HL-60 (cell line): ENCODE measurements at places on chromosomes 13 and 19.

DNA sequence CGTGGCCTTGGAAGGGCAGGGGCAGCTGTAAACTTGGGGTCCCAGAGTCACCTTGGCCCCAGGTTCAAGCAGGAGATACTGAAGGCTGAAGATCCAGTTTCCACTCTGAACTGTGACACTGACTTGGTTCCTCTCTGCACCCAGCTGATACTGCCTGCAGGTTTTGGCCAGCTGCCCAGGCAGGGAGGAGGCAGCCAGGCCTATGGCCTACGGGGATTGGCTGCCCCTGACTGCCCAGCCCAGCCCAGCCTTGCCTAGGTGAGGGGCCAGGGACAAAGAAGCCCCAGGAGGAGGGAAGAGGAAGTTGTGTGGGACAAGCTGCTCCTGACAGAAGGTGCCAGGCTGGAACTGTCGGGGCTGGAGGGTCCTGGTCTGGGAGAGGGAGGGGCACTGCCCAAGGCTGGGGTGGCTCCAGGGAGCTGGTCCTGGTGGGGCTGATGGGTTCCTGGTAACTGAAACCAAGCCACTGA lies 51.7 kb upstream of the CYP4F8 start:
- DNase-seq, result peak; percentile 40

GRCh38 chr19:56156768-56157167 lies 15.7 kb downstream of the ZNF444 start:
- no peak for DNase-seq

DNA sequence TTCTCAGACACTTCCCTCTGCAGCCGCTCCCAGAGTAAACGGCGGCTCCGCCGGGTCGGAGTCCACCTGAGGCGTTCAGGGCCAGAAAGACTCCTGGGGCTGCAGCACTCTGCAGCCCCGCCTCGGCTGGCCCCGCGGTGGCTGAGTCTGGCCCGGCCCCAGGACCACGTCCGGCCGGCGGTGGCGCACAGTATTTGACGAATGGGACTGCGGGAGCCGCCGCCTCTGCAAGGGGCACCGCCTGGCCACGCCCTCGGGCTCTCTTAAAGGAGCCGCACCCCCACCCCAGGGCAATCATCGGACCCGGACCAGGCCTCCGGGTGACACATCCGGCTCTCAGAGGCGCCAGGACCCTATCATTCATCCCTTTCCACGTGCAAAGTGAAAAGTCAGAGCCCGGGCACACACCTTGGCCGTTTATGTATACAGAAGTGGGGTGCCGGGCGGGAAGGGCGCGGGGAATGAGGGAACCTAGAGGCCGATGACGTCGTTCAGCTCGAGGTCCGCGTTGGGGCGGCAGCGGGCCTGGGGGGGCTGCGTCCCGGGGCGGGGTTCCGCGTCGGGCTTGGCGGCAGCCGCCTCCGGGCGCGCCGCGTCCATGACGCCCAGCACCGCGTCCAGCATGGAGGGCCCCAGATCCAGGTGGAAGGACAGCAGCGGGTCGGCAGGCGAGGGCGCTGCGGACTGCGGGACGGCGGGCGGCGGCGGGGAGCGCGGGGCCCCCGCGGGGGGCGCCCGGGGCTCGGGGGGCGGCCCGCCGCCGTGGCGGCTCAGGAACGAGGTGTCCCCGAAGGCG lies 1.2 kb upstream of the LENG9 start:
- peak; percentile 91 for DNase-seq

- no peak for DNase-seq
Measured at GRCh38 chr19:2575734-2576481, 100.0 kb downstream of the GADD45B start.

DNA sequence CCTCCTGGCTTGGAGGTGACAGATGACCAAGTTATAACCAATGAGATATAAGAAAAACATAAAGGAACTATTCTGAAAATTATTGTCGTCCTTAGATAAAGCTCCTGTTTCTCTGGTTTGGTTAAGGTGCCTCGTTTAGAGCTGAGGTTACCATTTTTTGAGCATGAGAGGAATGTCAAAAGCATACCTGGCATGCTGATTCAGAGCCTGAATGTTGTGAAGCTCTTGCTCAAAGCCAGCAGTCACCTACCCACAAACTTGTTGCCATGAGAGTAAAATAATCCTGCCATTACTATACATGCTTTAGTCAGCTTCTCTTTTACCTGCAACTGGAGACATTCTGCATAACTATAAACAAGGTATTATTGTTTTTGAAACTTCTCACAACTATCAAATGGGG lies 1116.2 kb downstream of the DIAPH3 start:
- no peak for DNase-seq

- DNase-seq, result peak; percentile 45
Measured at GRCh38 chr13:77338961-77339401, 12.1 kb upstream of the MYCBP2 start.

DNA sequence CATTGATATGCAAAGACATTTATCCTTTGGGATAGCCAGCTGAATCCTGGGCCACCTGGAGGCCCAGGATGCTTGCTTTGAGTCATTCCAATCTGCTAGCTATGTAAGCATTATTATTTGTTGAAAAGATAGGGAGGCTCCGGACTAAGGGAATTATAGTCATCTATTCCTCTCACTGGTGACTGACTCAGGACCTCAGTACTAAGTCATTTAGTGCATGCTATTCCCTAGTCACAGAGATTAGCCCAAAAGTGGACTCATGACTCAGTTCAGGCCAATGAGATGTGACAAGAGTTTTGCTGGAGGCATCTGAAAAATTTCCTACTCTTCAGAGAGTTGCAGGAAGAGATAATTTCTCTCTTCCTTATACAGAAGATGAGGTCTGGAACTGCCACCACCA lies 67.9 kb upstream of the ITM2B start:
- DNase-seq, result no peak

- DNase-seq, result no peak
Measured at GRCh38 chr13:37212826-37213225, 107.4 kb upstream of the CSNK1A1L start.

GRCh38 chr19:10372690-10373089 lies 7.7 kb downstream of the TYK2 start:
- peak; percentile 97 for DNase-seq

- no peak for DNase-seq
Measured at GRCh38 chr19:1045247-1045603, 5.3 kb downstream of the ABCA7 start.

DNA sequence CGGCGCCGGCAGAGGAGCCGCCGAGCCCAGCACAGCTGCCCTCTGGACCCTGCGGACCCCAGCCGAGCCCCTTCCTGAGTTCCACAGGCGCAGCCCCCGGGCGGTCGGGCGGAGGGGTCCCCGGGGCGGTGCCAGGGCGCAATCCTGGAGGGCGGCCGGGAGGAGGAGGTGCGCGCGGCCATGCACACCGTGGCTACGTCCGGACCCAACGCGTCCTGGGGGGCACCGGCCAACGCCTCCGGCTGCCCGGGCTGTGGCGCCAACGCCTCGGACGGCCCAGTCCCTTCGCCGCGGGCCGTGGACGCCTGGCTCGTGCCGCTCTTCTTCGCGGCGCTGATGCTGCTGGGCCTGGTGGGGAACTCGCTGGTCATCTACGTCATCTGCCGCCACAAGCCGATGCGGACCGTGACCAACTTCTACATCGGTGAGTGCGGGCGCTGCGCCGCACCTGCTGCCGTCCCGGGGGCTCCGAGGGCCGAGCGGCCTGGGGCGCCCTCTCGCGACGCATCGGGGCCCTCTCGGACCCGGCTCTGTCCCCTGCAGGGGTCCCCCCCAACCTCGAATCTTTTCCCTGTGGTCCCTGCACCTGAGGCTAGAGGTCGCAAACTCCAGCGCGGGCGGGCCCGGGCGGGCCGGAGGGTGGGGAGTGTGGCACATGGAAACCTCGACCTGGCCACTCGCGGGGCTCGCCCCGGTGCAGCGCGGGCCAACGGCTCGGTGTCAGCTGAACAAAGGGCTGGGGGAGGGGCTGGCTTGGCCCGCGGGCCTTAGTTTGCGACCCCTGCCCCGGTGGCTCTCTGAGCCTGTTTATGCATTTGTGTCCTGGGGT lies at the start of gene KISS1R:
KISS1R (plus strand) TSS at position 11 of the 829 bp plus-strand sequence; CDS start at position 181, 170 bp downstream.
- DNase-seq, result no peak

GRCh38 chr13:36088001-36088400 lies 43.2 kb downstream of the DCLK1 start:
- no peak for DNase-seq

DNA sequence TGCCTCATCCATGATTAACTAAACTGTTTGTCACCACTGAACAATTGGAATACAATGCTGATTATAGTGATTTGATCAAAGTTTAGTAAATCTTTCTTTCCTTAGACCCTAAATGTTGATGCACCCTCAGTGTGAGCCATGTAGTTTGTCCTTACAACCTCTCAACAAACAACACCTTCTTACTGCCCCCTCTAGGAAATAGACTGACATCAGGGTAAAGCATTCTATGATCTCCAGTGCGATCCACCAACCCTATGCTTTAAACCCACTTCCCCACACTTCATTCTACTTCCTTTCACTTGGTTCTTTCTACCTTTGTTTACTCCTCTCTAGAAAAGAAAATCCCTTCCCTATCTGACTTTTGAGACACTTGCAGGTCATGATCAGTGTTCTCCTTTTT lies 1842.5 kb upstream of the PRR20A start:
- no peak for DNase-seq

DNA sequence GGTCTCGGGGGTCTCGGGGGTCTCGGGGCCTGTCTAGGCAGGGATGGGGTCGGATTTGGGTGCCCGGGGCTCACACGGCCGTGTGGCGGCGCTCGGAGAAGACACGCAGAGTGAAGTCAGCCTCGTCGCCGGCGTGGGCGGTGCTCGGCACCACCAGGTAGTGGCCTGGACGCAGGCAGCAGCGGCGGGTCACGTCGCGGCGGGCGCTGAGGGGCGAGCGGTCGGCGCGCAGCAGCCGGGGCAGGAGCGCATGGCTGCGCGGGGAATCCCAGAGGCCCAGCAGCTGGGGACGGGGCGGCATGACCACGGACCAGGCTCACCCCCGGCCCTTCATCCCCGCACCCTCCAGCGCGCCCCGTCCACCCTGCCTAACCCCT lies 8.2 kb downstream of the CAPN12 start:
- no peak for DNase-seq

- no peak for DNase-seq
Measured at GRCh38 chr13:46639033-46639981, 86.3 kb downstream of the LRCH1 start.
